Brain pericyte (primary cell): ENCODE measurements at places on chromosomes 1 and 21.

- DNase-seq = no peak
These were observed 121.3 kb downstream of the TGFB2 start for GRCh38 chr1:218466341-218467010.

GRCh38 chr1:234500269-234500668 lies 21.3 kb upstream of the TARBP1 start:
- no peak for DNase-seq

DNA sequence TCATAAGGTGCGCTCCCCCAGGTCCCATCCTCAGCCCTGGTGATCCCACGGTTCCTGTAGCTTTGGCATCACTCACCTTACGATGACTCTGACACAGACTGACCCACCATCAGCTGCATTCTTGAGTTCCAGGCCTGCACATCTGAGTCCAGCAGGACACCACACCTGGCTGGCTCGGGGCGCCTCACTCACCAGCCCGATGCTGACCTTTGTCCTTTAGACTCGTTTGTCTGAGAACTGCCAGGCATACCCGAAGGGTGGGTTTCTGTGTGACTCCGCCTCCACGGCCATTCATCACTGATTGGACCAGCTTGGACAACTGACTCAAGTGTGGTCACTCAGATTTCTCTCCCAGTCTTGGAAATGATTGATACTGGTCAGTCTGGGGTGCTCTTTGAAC lies 129.4 kb upstream of the CSF3R start:
- no peak for DNase-seq

GRCh38 chr1:159890390-159890789 lies 9.6 kb downstream of the CFAP45 start:
- DNase-seq = no peak

GRCh38 chr1:44828841-44829440 lies 14.1 kb downstream of the PTCH2 start:
- no peak for DNase-seq

DNA sequence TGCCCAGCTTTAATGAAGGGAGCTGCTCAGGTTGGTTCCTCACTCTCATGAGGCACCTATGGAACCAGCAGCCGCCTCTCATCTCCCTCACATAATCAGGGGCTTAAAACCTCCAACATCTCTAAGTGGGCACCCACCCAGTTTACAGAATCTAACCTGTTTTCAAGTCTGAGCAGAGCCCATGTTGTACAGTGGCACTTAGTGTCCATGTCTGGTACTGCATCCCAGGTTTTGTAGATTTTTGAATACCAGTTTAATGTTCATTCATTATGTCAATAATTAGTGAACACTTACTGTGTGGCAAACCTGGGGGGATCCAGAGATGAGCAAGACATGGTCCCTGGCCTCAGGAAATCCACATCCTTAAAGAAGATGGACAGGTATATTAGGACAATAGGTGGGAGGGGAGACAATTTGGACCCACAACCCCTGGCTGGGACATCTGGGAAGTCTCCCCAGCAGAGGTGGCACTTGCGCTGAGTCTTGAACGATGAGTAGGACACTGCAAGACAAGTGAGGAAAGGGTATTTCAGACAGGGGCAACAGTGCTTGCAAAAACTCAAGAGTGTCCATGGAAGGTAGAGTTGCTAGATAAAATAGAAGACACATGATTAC lies 83.3 kb downstream of the LACTBL1 start:
- no peak for DNase-seq

DNA sequence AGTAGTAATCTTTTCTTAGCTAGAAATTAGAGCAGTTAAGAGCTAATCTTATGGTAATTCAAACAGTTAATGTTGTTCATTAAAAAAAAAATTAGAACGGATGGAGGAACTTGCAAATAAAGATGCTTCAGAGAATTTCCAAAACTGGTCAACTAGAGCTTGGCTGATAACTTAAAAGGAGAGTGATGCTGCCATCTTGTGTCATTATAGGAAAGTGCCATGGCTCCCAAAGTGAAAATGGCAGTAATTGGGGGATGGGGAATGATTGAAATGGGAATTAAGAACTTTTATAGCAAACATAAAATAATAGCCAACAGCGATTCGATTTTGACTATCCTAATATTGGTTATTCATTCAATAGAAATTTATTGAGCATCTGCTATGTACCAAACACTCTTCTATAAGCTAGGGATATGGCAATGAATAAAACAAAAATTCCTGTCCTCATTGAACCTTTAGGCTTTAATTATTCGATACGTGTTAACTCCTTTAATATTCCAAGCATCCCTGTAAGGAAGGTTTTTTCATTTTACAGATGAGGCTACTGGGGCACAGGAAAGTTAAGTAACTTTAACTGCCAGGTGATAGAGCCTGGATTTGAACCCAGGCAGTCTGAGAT lies 5.7 kb upstream of the PLPP3 start:
- DNase-seq = no peak

DNA sequence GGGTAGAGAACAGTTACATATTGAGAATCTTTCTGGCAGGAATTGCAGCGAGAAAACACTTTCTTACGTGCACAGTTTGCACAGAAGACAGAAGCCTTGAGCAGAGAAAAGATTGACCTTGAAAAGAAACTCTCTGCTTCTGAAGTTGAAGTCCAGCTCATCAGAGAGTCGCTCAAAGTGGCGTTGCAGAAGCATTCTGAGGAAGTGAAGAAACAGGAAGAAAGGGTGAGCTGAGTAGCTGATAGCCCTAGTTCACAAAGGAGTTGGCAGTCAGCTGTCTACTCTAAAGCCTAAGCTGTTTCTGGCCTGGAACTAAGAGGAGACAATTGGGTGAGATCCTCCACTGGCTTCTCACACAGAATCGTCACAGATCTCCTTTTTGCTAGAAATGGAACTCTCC lies 20.3 kb upstream of the SH3BGRL3 start:
- no peak for DNase-seq
